GM23338 (cell line): ENCODE measurements at places on chromosomes 5 and 9. TPM values are rescaled to one million over a fixed set of nuclear protein-coding genes. Genes with fewer than 3 reads are reported as not detected.

EQTN gene
- 0.24 TPM in 1 of 2 replicates, not detected in the other for total RNA-seq

GNPDA1 gene
- 117 and 149 TPM in 2 replicates for total RNA-seq

MARCHF11 gene
- total RNA-seq, result 0.17 and 1.4 TPM in 2 replicates

DNA sequence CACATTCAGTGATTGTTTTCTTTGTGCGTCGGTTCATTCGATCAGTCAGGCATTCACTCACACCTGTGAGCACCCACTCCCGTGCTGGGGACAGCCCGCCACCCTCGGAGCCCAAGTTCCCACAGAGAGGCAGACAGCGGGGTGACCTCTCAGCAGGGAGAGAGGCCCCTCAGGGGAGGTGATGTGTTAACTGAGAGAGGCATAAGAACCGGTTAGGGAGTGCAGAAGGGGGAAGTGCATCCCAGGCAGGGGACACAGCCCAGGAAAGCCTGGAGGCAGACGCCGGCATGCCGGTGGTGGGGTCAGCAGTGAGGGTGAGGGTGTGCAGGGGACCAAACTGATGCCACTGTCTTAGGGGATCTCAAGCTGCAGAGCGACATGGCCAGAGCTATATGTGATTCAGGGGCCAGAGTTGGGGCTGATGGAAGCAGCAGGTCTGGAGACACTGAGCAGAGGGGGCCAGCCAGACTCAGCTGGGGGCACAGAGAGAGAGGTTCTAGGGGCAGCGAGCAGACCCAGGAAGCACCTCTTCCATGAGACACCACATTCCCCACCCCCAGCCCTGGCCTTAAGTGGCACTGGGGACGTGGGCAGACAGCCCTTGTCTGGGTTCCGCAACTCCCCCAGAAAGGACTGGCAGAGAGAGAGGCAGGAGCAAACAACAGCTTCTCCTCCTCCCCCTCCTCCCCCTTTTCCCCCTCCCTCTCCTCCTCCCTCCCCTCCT, 35.9 kb downstream of the HK3 start:
- no peak for DNase-seq
